ENCODE measurements at places on chromosomes 2 and 18.

GRCh38 chr2:6417050-6417449, 448.7 kb downstream of the CMPK2 start:
- DNase-seq: no peak

- DNase-seq: no peak
Observed at GRCh38 chr2:201261471-201261870, 1.1 kb downstream of the CASP8 start.

GRCh38 chr2:197152451-197153228, 157.9 kb downstream of the ANKRD44 start:
- peak; percentile 44 for DNase-seq

DNA sequence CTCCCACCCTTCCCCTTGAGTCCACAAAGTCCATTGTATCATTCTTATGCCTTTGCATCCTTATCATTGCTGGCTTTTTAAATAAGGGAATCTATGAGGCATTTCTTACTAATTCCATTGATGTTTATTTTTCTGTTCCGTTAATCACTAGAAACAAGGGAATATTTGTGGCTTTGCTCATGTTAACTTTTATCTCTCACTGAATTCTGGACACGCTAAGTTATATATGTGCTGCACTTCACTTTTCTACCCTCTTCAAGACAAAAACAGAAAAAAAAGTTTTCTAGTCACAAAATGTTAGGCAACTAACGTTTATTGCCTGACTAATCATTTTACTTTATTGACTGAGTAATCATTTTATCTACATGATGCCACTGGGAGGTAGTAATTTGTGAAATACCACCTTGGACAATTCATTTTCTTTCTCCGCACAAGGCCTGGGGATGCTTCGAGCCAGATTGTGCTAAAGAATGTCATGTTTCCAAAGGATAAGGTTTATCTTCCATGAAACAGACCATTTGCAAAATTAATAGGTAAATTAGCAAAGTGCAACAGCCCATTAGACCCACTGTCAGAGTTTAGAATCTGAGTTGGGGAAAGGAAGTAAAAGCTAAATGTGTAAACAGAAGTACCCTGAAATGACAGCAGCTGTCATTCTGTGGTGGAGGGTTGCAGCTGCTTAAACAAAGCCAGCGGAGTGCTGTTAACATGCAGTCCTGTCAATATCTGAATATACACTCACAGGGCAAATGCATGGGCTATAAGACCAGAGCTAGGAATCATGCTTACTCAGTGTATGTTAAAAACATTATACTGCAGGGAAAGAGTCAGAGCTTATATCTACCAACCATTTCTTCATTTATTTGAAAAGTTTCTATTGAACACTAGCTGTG, 658.7 kb downstream of the CNTNAP5 start:
- DNase-seq: no peak

GRCh38 chr2:73069041-73069854, 2.3 kb downstream of the SFXN5 start:
- no peak for DNase-seq

DNA sequence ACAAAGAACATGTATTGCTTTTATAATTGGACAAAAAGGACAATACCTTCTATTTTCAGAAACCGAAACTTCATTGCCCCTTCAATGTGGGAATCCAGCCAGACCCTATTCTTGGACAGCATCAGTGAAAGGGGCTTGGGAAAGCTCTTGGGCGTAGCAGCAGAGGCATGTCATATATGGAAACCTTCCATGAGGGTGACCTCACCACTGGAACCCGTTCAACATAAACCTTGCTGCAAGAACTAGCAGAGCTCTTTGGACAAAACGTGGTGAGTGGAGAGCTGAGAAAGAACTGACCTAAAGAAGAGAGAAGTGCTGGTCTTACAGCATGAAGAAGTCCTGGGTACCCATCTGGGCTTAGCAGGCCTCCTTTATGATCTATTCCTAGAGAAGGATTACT, 22.7 kb upstream of the ACTG2 start:
- DNase-seq: no peak

- peak; percentile 69 for DNase-seq
Observed at GRCh38 chr2:147297820-147298219, 547.0 kb upstream of the ACVR2A start.

DNA sequence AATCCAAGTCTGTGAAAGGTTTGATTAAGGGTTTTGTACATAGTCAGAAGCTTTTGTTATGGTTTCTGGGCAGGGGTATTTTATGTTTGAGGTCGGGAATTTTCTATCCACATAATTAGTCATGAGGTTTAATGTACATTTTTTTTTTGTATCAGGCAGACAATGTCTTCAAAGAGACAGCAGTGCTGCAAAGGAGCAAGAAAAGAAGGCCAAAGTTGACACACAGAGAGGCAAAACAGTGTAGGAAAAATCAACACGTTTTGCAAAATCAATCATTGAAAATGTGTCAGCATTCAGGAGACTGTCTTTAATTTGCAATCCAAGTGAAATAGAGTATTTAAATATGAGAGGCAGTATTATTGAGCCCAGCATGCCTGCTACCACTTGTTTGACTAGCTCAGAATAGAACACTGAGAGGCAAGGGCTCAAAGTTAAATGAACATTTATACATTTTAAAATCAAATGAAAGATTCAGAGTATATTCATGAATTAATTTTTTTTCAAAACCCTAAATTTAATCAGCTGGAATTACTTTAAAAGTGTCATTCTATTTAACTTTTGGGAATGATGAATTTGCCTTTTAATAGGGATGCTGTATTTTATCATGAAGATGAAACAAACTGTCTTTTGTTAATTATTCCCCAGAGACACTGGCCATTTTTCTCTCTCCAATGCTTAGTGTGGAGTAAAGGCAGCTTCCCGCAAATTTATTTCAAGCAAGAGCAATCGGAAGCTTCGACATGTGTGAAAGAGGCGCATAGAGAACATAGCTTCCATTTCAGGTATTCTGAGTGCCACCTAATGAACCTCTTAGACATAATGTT, 11.3 kb downstream of the VRK2 start:
- DNase-seq: no peak

DNA sequence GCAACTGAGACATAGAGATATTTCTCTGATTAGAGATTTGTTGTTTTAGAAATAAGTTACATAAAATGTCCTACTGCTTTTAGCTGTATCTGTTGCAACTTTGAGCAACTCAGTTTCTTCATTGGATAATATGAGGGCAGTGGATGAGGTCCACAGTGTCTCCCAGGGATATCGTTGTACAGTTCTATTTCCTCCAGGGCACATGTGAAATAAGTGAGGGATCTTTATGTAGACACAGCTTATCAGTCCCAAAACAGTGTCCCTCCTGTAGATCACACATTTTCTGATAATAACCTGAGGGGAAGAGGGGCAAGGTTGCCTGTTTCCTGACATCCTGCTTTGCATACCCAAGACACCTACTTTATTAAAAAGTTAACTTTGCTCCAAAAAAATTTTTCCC, 1231.2 kb upstream of the ZEB2 start:
- no peak for DNase-seq

GRCh38 chr2:224884188-224884587, 158.1 kb downstream of the DOCK10 start:
- no peak for DNase-seq

- DNase-seq: no peak
Observed at GRCh38 chr2:220593526-220593925, 966.1 kb downstream of the SLC4A3 start.

DNA sequence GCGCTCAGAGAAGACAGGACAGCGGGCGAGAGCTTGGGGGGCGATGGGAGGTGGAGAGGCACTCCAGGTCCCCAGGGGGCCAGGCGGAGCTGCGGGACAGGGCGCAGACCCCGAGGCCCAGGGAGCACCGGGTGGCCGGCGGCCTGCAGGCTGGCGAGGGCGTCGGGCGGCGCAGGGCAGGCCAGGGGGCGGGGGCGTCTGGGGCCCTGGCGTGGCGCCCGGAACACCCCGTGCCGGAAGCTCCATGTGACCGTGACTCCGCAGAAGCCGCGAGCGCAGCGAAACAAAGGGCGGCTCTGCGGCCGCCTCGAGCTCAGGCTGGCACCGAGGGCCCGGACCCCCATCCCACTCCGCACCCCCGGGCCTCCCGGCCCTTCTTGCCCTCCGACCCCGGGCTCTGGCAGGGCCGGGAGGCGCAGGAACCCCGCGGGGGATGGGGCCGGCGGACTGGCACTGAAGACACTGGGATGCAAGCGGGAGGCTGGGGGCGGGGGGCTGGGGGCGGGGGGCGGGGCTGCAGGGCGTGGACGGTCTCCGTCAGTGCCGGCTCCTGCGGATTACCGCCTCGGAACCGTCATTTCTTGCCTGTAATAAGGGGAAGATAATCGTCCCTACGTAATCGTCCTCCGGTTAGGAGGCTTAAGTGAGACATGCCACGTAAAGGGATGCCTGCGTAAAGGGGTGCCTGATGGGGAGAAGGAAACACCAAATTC, 19.1 kb downstream of the SH2D6 start:
- no peak for DNase-seq

DNA sequence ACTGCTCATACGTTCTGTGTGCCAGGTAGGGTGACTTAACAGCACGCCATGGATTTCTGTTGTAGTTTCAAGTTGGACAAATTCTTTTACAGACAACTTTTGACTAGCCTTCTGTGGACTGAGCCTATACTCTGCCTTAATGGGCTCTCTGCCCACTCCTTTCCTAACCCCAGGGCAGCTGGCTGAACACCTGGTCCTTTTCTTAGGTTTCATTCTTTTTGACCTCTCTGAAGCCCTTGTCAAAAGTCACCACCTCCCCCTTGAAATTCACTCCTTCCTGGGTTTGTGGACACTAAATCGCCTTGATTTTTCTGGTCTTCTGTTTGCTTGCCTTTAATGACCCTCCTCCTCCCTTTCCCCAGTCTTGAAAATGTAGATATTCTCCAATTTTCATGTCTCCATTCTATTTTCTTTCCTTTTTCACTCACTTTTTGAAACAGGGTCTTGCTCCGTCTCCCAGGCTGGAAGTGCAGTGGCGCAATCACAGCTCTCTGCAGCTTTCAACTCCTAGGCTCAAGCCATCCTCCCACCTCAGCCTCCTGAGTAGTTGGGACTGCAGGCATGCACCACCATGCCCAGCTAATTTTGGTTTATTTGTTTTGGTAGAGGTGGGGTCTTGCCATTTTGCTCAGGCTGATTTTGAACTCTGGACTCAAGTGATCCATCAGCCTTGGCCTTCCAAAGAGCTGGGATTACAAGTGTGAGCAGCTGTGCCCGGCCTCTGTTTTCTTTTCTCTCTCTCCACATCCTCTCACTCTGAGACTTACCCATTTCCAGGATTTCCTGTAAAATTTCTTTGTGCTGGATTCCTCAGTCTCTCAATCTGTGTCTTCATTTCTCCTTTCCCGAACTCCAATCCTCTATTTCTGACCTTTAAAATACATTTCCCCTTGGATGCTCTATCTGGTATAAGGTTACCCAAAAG, 112.9 kb downstream of the PLB1 start:
- DNase-seq: no peak

DNA sequence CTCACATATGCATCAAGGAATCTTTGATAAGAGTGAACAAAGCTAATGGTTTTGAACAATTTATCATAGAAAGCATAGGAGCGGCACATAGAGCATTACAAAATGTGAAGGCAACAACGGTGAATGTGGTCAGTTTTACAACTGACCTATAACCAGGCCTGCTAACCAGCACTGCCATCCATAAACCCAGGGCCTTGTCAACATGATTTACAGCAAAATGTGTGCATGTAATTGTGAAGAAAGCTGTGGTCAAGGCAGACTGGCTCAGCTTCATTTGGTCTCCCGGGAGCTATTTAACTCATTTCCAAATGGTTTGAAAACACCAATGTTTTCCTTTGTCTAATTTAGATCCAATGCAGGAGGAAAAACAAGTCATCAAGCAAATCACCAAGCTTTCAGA, 119.8 kb downstream of the DHRS9 start:
- no peak for DNase-seq

- DNase-seq: no peak
Observed at GRCh38 chr2:102009557-102009956, 17.8 kb downstream of the IL1R2 start.

DNA sequence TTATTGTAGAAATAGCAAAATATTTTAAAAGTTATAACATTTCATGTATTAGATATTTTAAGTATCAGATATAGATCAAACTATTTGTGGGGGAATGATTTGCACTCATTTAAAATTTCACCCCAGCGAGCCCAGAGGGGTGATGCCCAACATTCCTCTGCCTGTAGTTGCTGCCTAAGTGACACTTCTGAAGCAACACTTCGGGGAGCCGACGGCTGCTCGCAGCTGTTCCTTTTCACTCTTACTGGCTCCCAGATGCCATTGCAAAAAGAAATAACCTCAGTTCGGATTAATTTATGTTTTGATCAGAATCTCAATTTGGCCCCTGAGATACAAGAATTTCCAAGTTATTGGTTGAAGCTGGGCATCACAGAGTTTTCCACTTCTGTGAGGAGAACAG, 603.8 kb downstream of the PLCL1 start:
- no peak for DNase-seq

DNA sequence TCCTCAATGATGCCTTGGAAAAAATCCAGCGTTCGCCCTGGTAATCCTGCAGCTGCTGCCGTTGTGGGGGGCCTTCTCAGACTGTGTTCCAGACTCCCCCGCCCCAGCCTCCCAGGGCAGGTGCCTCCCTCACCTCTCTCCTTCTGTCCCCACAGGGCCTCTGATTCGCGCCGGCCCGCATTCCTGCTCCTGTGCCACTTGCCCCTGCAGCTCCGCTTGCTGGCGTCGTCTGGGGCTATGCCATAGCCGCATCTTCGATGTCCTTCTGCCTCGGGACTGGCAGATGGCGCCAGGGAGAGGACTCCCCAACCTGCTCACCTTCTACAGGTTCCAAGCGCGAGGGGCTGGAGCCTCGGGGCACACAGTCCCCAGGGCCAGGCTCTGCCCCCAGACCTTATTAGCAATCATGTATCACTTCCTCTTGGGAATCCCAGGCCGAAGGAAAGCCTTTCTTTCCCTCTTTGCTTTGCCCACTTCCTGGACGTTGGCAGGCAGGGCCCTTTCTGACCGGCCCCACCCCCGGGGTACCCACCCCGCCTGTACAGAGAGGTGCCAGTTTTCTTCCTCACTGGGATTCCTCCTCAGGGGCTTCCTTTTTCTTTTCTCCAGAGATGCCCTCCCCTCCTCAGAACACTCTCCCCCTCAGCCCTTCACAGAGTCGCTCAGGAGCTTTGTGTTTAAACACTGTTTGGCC, 4.4 kb downstream of the SPATA3 start:
- DNase-seq: no peak

DNA sequence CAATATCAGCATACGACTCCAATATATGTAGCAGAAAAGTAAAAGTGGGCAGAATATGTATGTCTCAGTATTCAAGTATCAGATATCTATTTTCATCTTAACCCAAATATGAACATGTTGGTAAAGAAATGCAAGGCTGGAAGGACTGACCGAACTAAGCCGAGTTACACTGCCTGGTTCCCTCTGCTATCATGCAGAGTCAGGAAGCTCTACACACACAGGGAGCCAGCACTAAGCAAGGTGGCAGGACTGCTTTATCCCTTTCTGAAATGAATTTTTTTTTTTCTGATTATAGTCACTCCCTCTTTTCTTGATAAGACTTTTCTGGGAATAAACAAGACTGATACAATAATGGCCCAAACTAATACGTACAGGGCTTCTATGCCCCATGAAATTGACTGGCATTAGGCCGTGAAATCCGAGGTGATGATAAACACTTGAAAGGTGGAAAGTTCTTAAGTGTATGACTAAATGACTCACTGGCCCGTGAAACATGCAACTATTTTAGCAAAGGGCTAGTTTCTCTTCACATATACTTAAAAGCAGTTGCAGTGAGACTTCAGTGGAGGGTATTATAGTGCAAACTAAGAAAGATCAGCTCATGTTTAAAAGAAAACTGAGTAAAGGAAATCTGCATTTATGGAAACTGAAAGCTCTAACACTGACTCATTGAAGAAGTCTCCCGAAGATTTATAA, 14.9 kb downstream of the DPP4 start:
- DNase-seq: no peak

GRCh38 chr2:118371515-118371914, 283.2 kb downstream of the INSIG2 start:
- peak; percentile 4 for DNase-seq

GRCh38 chr2:200352636-200353035, 46.1 kb downstream of the SPATS2L start:
- DNase-seq: no peak

Measured in Jurkat, Clone E6-1 (cell line).